ENCODE measurements at places on chromosomes 3 and 15.

- no peak for DNase-seq
Observed at GRCh38 chr3:114022145-114022802, 34.1 kb downstream of the CCDC191 start.

GRCh38 chr15:34821831-34822230 is 26.5 kb upstream of the ACTC1 start:
- peak; percentile 16 for DNase-seq

DNA sequence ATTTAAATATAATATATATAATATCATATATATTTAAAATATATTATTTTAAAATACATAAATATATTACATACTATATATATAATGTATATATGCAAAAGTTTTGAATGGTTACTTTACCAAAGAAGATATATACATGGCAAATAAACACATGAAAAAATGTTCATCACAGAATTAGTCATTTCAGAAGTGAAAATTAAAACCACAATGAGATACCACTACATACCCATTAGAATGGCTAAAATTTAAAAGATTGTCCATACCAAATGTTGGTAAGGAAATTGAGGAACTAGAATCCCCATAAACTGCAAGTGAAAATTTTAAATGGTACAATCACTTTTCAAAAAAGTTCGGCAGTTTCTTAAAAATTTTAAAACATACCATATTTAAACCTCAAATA is 23.6 kb upstream of the COL8A1 start:
- no peak for DNase-seq

- DNase-seq: no peak
Observed at GRCh38 chr3:110420158-110420641, 651.4 kb upstream of the NECTIN3 start.

- no peak for DNase-seq
Observed at GRCh38 chr3:134087060-134087974, 57.6 kb upstream of the SLCO2A1 start.

GRCh38 chr15:51697163-51697562 is 15.9 kb downstream of the SCG3 start:
- no peak for DNase-seq

- peak; percentile 5 for DNase-seq
Observed at GRCh38 chr3:44529927-44530326, 25.1 kb upstream of the ZKSCAN7 start.

- no peak for DNase-seq
Observed at GRCh38 chr3:143428294-143428693, 308.7 kb downstream of the CHST2 start.

DNA sequence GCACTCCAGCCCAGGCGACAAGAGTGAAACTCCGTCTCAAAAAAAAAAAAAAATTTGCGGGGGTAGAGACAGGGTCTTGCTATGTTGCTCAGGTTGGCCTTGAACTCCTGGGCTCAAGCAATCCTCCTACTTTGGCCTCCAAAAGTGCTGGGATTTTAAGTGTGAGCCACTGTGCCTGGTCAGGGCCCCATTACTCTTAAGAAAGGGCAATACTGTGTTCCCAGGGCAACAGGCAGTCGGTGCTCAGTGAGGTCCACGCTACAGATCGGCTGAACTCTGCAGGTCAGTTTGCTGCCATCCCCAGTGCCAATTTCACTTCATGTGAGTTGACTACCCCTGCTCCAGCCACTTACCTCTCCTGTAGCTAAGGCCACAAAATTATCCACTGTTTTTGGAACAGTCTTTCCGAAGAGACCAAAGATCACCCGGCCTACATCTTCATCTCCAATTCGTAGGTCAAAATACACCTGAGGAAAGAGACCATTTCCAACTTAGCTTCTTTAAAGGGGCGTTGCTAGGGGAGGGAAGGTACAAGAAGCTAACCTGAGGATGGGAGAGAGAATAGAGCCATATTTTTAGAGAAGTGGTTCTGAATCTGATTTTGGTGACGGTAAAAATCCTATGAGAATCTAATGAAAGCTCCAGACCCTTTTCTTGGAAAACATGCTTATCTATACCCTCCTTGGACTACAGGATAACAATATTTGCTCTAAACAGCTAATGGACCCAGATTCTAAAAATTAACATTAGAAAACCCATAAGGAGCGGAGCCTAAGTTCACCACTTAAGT is 939 bp downstream of the PPIB start:
- no peak for DNase-seq

- no peak for DNase-seq
Observed at GRCh38 chr15:57427367-57427821, 51.1 kb downstream of the CGNL1 start.

DNA sequence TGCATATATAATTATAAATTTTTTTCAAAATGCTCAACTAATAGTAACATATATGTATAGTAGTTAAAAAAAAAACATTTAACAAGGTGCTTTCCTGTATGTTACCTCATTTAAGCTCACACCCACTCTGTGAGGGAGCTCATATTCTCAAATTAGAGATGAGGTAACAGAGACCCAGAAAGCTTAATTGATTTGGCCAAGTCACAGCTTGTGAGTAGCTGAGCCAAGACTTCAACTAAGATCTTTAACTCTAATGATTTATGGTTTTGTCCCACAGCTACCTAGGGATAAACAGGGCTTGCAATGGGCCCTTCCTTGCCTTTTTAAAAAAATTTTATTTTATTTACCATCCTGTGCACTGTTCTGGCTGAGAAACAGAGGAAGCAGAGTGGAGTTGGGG is 230.0 kb upstream of the GOLIM4 start:
- no peak for DNase-seq

GRCh38 chr3:51836606-51837005 is 24.8 kb upstream of the IQCF2 start:
- DNase-seq: no peak

Data from cerebellar cortex (tissue), 1 donor.